ENCODE measurements at places on chromosomes 1 and 21.

DNA sequence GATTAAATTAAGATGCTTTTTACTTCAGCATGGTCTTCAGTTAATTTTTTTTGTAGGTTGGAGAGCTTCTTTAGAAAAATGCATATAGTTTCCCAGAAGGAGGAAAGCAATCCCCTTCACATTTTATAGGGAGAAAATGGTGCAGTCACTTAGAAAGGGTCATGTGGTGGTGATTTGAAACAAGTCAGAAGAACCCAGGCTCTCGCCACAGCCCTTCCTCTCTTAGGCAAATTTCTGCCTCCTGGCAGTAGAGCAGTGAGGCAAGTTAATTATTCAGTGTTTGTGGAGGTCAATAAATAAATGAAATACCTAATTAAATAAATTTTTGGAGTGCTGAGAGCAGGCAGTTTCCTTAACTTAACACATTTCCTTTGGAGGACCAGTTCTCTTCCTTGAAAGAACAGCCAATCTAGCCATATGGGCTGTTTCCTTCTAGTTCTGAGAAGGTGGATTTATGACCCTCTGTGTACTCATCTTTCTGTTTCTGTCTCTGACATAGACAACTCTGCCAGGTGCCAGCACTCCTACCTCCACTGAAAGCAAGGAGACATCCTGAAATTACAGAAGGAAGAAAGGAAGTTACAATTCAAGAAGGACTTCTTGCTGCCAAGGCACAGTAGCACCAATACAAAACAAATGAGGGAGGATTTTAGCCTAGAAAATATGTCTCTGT, 19.0 kb upstream of the POGZ start:
- DNase-seq, result no peak

DNA sequence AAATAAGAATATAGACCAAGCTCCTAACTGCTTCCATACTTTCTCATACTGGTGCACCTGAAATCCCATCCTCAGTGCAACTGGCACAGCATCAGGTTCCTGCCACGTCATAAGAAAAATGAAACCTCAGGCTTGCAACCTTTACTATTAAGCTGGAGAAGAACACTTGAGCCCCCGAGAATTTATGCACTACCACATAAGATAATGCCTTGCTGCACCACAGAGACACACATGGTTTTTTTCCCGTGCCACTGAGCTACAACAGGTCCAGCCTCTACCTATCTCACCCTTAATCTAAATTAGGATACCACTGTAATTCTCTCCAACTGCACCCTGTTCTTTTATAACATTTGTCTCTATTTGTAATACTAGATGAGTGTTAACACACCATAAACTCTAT, 174.5 kb downstream of the DENND1B start:
- no peak for DNase-seq

DNA sequence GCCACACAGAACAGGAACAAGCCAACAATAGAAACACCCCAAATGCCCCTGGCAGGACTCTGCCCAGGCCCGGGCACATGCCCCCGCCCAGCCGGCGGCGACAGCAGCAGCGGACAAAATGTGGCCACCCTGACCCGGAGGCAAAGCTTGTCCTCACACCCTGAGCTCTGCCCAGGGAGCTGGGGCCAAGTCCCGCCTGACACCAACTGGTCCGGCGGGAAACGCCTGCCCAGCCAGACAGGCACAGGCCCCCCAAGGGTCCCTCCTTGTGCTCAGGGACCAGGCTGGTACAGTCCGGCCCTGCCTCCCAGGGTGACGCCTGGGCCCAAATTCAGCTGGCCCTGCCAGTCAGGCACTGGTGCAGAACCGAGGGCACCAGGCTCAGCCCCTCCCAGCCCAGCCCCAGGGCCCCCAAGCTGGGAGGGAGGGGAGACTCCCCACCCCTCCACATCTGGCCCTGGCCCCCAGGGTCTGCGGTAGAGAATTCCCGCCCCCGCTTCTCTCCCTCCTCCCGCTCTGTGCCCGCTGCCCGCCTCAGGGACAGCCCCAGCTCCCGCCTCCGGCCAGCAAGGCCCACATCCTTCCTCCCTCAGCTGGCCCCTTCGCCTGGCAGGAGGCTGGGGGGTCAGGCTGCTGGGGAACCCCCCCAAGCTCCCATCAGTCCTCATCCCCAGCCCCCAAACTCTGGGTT, 2.0 kb downstream of the AHDC1 start:
- DNase-seq, result no peak

GRCh38 chr1:184734980-184735379, 19.7 kb downstream of the EDEM3 start:
- DNase-seq, result no peak

DNA sequence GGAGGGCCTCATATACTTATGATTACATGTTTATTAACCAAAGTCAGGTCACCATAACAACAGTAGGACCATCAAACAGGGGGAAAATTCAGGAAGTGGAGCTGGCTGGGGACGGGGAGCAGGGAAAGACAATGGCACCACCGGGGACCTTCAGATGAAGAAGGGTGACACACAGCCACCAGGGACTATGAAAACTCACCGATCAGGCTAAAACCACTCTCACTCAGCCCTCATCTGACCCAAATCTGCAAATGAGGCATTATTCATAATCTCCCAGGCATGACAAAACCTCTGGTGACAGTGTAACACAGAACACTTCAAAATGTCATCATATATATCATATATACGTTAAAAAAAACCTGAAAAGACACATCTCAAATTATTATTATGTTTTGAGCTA, 11.2 kb downstream of the MKNK1 start:
- no peak for DNase-seq

GRCh38 chr1:62232871-62233278, 38.2 kb downstream of the L1TD1 start:
- no peak for DNase-seq

DNA sequence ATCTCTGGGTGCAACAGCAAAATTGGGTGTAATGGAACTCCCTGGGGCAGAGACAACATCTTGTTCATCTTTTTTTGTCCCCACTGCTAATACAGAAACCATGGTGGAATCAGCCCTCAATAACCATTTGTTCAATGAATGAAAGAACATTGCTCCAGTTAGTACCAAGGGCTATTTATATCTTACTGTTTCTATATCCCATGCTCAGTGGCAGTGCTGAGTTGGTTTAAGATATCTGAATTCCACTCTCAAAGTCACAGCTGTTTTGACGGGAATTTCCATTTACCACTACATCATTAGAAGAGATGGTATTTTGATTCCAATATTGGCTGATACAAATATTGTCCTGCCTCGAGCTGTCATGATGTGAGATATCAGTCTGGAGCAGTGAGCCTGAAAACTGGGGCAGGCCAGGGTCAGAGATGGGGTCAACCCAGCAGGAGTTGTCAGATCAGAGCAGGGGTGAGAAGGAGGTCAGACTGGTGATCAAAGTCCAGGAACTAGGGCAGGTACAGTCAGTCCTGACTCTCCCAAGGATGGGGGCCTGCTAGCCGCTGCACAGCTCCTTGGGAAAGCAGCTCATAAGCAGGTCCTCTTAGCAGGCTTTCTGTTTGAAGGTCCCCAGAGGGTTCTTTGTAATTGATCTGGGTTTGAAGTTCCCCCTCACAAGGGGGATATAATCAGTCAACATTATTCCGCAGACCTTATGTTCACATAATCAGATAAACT, 5.8 kb upstream of the PHC2 start:
- no peak for DNase-seq

GRCh38 chr1:160164121-160164520, 12.7 kb downstream of the ATP1A4 start:
- no peak for DNase-seq

GRCh38 chr1:234715252-234716014, 105.5 kb upstream of the IRF2BP2 start:
- DNase-seq, result no peak

DNA sequence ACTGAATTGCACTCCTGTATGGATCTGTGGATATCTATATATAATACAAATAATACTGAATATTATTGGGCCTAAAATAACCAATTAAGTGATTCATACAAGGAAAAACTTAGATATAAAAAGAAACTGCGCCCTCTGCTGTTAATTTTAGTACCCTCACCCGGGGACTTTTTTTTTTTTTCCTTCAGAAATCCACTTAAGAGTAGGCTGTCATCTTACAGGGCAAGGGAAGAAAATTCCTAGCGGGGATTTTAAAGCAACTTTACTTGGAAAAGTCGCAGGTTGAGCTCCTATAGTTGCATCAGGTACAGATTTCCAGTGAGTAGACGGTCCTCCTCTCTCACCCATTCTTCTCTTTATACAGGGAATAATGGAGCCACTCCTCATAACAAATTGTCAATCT, 1.3 kb downstream of the NTNG1 start:
- no peak for DNase-seq

DNA sequence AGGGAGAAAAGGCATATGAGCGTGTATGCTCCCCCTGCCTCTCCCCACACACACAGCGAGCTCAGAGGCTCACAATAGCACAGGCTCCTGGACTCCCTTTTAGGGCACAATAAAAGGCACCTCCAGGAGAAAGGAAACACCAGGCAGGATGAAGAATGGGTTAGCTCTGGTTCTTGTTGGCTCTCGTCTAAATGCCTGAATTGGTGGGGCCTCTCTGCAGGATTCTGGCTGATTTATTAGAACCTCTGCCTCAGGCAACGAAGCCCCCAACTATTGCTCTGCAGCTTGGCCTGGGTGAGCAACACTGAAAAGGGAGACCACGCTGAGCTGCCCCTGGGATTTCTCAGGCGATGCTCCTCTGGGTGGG, 590.9 kb upstream of the PLXNA2 start:
- DNase-seq, result no peak

- DNase-seq, result no peak
Observed at GRCh38 chr21:44599264-44600029, 950 bp upstream of the KRTAP10-7 start.
